ENCODE measurements at places on chromosomes 2 and 18.

GRCh38 chr2:5070257-5070656 is 621.9 kb upstream of the SOX11 start:
- peak; percentile 6 for DNase-seq

DNA sequence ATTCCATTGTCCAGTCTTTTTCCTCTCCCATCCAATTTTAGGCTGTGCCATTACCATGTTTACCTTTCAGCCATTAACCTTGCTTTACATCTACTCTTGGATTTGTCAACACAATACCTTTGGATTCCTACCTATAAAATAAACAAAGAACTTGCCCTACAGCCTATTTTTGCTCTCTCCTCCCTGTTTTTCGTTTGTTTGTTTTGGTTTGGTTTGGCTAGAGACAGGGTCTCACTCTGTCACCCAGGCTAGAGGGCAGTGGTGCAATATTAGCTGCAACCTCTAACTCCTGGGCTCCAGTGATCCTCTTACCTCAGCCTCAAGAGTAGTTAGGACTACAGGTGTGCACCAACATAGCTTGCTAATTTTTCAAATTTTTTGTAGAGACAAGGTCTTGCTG is 76.1 kb downstream of the SP100 start:
- no peak for DNase-seq

DNA sequence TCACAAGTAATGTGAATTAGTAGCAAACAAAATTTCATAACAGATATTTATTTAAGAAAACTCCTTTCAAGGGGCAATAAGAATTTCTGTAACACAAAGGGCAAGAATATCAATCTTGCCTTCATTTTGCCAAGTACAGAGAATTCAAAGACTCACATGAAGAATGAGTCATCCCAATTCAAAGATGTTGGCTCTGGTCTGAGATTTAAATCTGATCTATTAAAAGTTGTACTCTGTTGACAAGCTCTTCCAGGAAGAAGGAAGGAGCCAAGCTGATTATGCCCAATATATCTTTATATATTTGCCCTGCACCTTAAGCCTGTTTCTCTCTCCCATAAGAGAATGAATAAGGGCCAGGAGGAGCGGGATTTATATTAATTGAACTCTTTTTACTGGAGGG is 55.9 kb upstream of the RPE start:
- DNase-seq = no peak

- no peak for DNase-seq
Observed at GRCh38 chr2:33451214-33451613, 25.2 kb upstream of the RASGRP3 start.

- no peak for DNase-seq
Observed at GRCh38 chr2:2245500-2245899, 85.6 kb downstream of the MYT1L start.

GRCh38 chr2:54074606-54075341 is 40.6 kb upstream of the ACYP2 start:
- peak; percentile 31 for DNase-seq

GRCh38 chr2:119011162-119011909 is 69.3 kb downstream of the MARCO start:
- peak; percentile 18 for DNase-seq

DNA sequence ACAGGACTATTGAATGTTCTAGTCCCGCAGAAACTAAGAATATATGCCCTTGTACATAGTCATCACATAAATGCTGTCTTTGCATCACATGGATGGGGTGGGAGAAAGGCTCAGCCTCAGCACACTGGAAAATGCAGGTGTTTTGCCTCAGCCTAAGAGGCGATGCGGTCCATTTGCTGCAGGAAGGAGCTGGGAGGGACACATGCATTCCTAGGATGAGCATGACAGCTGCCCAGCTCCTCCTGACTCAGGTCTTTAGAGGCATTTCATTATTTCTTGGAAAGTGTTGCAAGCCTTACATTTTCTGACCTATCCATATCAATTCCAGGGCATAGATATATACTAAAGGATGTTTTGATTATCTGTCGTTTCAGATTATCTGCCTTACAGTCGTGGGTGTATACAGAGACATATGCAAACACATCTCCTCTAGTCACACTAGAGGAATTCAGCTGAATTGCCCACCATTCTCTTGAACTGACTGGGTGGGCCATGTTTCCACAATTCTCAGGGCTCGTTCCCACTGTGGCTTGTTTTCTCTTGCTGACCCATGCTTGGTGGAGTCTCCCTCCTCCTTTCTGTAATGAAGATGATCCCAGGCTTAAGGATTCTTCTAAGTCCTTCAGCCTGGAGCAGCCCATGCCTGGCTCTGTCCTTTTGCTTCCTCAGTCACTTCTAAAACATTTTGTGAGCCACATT is 156.9 kb downstream of the SETBP1 start:
- peak; percentile 8 for DNase-seq

DNA sequence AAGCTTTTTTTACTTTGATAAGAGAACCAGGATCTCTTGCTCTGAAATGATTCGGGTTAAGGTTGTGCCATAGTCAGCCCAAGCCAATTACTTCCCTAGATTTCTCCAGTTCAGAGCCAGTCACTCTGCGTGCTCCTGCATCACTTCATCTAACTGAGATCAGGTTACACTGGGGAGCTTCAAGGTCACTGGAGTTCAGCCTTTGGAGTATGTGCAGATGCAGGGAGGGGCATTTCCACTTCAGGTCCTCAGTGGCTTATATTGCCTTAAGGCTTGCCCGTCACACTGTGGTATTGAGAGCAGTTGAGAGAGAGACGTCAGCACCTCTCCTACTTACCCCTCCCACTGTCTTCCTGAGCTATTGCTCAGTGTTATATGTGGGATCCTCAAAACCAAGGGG is 317.8 kb downstream of the EPHA4 start:
- DNase-seq = no peak

DNA sequence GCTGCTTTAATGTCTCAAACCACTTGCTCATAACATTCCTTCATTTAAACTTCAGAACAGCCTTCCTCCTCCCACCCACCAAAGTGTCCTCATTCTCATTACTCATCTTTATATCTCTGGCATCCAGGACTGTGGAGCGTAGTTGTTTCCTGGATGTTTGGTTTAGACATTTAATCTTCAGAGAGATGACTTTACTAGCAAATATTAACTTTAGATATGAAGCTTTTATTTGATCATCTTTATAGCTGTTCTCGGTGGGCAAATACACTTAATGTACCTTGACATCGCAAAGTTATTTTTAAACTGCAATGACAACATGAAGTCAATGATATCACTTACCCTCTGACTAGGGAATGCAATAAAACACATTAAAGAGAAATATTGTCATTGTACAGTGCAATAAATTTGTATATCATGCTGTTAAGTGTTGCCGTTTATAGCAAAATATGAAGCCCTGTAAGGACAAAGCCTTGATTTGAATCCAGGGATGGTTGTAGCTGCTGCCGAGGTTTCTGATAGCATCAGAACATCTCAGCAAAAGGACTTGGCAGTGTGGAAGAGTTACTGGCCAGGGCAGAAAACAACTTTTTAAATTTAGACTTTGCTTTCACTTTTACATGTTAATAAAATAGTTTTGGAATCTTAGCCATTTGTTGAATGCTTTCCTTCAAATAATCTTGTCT is 4.6 kb upstream of the LAMA3 start:
- DNase-seq = peak; percentile 57

DNA sequence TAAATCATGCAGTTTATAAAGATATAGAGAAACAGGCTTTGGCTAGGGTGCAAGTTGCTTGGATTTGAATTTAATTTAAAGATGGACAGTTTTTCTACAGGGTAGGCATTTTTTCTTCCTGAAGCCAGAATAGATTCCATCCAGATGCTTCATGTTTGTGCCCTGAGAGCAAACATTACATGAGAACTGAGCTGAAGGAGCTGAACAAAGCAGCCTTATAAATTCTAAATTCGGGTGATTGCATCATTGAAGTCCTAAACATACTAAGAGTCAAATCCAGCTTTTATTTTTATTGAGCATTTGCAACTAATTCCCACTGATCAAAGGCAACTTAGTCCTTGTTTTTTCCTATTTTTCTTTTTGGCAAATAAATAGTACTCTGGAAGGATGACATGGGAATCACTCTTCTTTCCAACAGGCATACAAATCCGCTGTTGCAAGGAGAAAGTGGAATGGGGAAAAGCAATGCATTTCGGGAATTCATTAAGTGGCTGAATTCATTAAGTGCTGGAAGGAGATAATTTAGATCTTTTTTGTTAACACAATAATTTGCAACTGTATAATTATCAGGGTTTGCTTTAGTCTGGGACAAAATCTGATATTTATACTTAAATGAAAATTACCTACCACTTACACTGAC is 828.0 kb downstream of the SLC4A3 start:
- peak; percentile 4 for DNase-seq

DNA sequence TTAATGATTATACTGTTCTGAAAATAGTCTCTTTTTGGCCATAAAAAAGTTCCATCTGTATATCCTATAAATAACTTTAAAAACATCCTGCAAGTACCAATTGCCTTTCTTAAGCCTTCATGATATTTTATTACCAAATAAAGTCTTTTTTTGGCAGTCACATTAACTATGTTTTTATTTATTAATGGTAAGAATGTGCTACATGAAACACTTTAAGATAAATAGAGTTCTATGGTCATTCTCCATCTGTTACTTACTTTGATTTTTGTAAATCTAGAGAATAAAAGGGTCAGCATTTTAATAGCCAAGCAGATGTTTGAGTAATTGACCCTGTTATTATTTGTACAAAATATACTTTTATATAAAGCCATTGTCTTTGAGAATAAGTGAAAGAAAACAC is 52.6 kb downstream of the LCLAT1 start:
- DNase-seq = no peak

GRCh38 chr18:3305933-3306332 is 44.0 kb downstream of the MYL12B start:
- DNase-seq = peak; percentile 44

DNA sequence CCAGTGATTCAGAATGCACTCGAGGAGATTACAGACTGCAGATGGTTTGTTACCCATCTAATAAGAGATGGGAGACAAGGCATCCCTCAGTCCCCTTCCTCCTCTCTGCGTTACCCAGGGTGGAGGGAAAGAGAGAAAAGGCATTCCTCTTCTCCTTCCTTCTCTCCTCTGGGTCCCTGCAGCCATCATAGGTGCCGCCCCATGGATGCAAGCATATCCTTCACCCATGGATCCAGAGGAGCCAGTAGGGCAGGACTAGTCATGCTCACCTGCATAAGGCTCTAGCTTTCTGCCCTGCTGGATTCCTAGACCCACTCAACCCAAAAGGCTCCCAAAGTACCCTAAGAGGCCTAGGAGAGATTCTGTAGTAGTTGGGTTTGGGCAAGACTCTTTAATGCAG is 20.4 kb downstream of the CMPK2 start:
- DNase-seq = peak; percentile 20

- DNase-seq = no peak
Observed at GRCh38 chr2:146681991-146682390, 1162.8 kb upstream of the ACVR2A start.

- no peak for DNase-seq
Observed at GRCh38 chr2:149885468-149885867, 297.9 kb upstream of the MMADHC start.

DNA sequence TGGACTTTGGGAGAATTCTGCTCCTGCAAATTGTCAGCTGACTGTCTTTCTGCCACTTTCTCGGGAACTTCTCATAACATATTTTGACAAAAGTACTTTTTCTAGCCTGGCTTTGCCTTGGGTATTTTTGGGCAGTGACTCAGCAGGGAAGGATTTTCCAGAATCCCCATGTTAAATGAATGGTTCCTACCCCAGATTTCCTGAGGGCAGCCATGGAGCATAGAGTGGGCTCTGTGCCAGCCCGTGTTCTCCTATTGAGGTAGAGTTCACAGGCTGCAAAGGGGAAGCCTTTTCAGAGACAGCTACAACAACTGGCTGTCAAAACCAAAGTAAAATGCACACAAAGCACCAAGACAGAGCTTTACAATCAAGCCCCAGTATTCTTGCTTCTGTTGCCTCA is 59.8 kb downstream of the BMP10 start:
- peak; percentile 44 for DNase-seq

- DNase-seq = no peak
Observed at GRCh38 chr2:202299712-202300111, 34.1 kb downstream of the NOP58 start.

- no peak for DNase-seq
Observed at GRCh38 chr2:142175813-142176338, 45.1 kb upstream of the LRP1B start.

GRCh38 chr2:201618744-201619662 is 24.3 kb downstream of the TMEM237 start:
- peak; percentile 75 for DNase-seq

DNA sequence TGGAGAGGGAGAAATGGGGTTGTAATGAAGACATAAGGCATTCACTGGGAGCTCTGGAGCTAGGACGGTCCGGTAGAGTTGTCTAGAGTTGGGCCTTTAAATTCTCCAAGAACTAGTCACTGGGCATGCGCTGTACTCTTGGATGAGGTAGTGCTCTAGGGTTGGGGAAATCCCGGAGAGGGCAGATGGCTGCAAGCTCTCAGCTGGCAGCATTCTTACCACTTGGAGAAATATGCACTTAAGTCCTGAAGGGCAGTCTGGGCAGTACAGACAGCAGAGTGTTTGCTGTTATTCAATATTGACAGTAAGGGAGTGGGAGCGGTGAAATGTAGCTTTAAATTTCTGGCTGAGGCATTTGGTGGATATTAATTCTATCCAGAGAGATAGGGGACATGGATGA is 214.6 kb downstream of the RDH14 start:
- DNase-seq = no peak

GRCh38 chr18:3354506-3354905 is 92.6 kb downstream of the MYL12B start:
- no peak for DNase-seq

GRCh38 chr18:5972298-5972697 is 77.0 kb upstream of the TMEM200C start:
- DNase-seq = no peak

GRCh38 chr2:178882666-178883440 is 75.6 kb upstream of the TTN start:
- DNase-seq = peak; percentile 48

- DNase-seq = no peak
Observed at GRCh38 chr2:20855456-20855855, 32.6 kb upstream of the LDAH start.

- DNase-seq = no peak
Observed at GRCh38 chr2:160434254-160434948, 59.2 kb downstream of the RBMS1 start.

DNA sequence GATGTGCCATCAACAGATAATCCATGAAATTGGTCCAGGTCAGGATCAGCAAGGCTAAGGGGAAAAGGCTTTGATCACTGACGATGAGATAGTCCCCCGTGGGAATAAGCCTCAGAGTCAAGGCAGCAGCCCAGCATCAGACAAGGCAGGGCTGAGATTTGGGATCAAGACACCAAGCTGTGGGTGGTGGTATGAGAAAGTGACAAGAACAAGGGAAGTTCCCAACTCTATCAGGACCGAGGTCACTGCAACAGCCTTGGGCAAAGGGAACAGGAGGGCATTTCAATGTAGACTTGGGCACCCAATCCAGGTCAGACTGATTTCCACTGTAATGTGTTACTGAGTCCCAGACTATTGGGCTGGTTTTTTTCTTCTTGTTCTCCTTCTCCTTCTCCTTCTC is 18.7 kb downstream of the PLEK start:
- no peak for DNase-seq

- peak; percentile 24 for DNase-seq
Observed at GRCh38 chr2:26925100-26925791, 45.2 kb upstream of the MAPRE3 start.
